ENCODE measurements at places on chromosomes 6 and 20. TPM values are rescaled to one million over a fixed set of nuclear protein-coding genes. Genes with fewer than 3 reads are reported as not detected.

The SMLR1 gene
- total RNA-seq = not detected

The GSTA3 gene
- total RNA-seq = not detected

The LY86 gene
- total RNA-seq = 6.8 TPM

The ANKRD6 gene
- 4.2 TPM for total RNA-seq

The DLK2 gene
- 1.6 TPM for total RNA-seq

The FAM209A gene
- not detected for total RNA-seq

The FAM217A gene
- total RNA-seq = not detected

The STX11 gene
- total RNA-seq = 2.1 TPM

The COL12A1 gene
- total RNA-seq = 474 TPM

The ERVFRD-1 gene
- total RNA-seq = not detected

The ZNF334 gene
- 3.7 TPM for total RNA-seq

The ANGPT4 gene
- under 0.01 TPM for total RNA-seq

The LRRC73 gene
- total RNA-seq = 0.52 TPM

The DXO gene
- 4.7 TPM for total RNA-seq

The FLRT3 gene
- total RNA-seq = 9.4 TPM

The HAO1 gene
- total RNA-seq = not detected

The HS3ST5 gene
- total RNA-seq = under 0.01 TPM

The RAET1L gene
- not detected for total RNA-seq

The ARFGEF3 gene
- 1.0 TPM for total RNA-seq

The PXT1 gene
- not detected for total RNA-seq

The KCNK15 gene
- under 0.01 TPM for total RNA-seq

The FAM135A gene
- total RNA-seq = 41.8 TPM

The SPATA2 gene
- 1.0 TPM for total RNA-seq

The CCN6 gene
- not detected for total RNA-seq

The RHAG gene
- 1.6 TPM for total RNA-seq

The HCRTR2 gene
- not detected for total RNA-seq

The HLA-DPB1 gene
- 9.9 TPM for total RNA-seq

The DUSP15 gene
- 2.1 TPM for total RNA-seq

The MCCD1 gene
- total RNA-seq = not detected

The PPP1R14C gene
- 14.1 TPM for total RNA-seq

All from skeletal muscle tissue (tissue), 5 donors.